Cardiac septum (tissue), 1 donor: ENCODE measurements at places on chromosomes 1 and 21. TPM values are rescaled to one million over a fixed set of nuclear protein-coding genes. Genes with fewer than 3 reads are reported as not detected.

DNA sequence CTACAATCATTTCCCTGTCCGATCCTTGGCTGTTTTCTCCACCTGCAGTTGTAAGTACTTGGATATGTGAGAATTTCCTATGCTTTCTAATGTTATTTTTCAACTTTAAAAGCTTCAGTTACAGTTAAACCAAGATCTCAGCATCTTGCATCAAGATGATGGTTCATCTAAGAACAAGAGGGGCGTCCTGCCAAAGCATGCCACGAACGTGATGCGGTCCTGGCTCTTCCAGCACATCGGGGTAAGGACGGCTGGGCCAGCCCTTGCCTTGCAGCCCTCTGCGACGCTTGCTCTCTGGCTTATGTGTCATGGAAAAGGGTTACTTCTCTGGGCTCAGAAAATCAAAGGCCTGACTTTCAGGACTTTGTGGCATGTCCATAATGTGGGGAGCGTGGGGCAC lies 46.8 kb downstream of the PKNOX1 start:
- no peak for DNase-seq

DNA sequence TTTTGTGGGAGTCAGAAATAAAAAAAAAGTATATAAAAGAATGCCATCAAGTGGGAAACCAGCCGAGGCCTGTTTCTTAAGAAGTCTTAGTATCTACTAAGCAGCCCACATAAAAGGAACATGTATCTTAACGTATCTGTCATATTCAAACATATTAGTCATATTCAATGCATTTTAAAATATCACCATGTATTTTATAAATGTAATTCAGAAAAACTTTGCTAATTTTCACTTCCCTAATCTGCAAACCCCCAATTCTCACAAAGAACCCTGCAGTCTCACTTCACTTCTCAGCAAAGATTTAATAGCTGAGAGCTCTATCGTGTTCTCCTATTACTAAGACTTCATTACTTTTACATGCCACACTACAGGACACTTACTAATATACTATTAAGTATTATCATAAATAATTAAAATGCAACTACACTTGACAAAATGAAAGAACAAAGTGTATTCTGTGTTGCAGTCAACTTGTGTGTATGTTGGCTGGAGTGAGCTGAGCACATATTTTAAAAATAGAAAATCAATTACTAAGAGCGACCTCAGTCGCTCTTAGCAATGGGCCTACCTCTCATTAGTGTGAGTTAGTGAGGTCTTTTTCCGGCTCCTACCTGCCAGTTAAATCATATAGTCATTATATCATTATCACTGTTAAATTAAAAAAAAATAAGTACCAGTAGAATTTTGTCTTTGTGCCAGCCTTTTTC lies 484.3 kb downstream of the LMO4 start:
- no peak for DNase-seq

GRCh38 chr21:39576518-39577128 lies 36.1 kb upstream of the B3GALT5 start:
- DNase-seq = no peak

GRCh38 chr1:15775706-15776105 lies 17.1 kb downstream of the FBLIM1 start:
- DNase-seq = no peak

GRCh38 chr1:154661110-154661509 lies 53.1 kb upstream of the ADAR start:
- no peak for DNase-seq

SPRR1B gene
- not detected for total RNA-seq

TAL1 gene
- 1.9 TPM for total RNA-seq
